Fibroblast of pulmonary artery (primary cell): ENCODE measurements at places on chromosomes 13 and 19.
A peak's percentile ranks its signal among the peaks of the same experiment; 100 is the strongest.

- DNase-seq, result no peak
Measured at GRCh38 chr13:101111894-101112293, 304.4 kb downstream of the NALCN start.

DNA sequence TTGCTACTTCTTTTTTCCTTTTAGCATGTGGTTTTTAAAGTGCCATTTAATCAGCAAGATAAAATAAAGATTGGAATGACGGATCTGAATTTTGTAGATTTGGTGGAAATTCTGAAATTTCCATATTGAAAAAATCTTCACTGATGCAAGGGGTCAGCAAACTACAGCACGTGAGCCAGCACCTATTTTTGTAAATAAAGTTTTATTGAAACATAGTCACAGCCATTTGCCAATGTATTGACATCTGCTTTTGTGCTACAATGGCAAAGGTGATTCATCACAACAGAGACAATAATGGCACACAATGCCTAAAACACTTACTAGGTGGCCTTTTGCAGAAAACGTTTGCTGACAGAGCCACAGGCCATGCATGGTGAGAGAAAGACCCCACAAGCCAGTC is 226.4 kb downstream of the ABCC4 start:
- DNase-seq, result no peak

DNA sequence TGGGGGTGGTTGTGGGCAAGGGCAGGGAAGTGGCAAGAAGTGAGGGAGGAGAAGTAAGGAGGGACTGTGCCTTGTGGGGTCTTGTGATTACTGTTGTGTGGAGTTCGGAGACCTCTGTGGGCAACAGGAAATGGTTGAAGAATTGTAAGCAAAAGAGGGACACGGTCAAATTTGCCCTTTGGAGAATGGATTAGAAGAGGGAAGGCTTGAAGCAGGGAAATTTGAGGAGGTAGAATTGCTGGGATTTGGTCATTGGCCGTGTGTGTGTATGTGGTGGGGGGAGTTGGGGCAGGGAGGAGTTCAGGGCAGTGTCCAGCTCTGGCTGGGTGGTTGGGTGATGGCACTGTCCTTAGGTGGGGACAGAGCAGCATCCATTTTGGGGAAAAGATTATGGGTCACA is 3.6 kb downstream of the WASF3 start:
- DNase-seq, result no peak

GRCh38 chr19:33125929-33126388 is 6.0 kb upstream of the WDR88 start:
- DNase-seq, result peak; percentile 78

DNA sequence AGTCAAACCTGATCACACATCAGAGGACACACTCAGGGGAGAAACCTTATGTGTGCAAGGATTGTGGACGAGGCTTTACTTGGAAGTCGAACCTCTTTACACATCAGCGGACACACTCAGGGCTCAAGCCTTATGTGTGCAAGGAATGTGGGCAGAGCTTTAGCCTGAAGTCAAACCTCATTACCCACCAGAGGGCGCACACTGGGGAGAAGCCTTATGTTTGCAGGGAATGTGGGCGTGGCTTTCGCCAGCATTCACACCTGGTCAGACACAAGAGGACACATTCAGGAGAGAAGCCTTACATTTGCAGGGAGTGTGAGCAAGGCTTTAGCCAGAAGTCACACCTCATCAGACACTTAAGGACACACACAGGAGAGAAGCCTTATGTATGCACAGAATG is 8.2 kb upstream of the ZNF527 start:
- peak; percentile 10 for DNase-seq

- DNase-seq, result peak; percentile 68
Measured at GRCh38 chr13:47168066-47168465, 271.2 kb upstream of the HTR2A start.

DNA sequence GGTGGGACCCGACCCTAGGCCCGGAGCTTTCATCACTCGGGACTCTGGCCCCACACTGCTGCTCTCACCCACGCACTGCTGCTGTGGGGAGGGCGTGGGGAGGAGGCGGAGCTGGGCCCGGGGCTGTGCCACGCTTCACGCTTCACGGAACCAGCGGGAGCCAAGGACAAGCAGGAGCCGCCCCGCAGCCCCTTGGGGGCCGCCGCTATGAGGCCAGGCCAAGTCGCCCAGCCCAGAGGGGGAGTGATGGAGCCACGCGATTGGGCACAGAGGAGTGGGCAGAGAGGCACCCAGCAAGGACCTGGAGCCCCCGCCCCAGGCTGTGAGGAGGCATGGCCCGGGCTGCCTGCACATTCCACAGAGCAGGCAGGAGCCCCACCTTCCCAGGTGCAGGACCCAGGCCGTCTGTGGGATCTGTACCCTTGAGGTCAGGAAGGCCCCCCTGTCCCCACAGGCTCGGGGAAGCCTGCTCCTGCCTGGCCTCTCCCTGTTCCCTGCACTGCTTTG is 10.2 kb upstream of the SUPT20H start:
- DNase-seq, result no peak

GRCh38 chr19:3783660-3784584 is 2.3 kb downstream of the MATK start:
- no peak for DNase-seq

- peak; percentile 60 for DNase-seq
Measured at GRCh38 chr19:49331616-49332055, 3.6 kb upstream of the CD37 start.

- no peak for DNase-seq
Measured at GRCh38 chr19:10021863-10022262, 8.6 kb downstream of the RDH8 start.

DNA sequence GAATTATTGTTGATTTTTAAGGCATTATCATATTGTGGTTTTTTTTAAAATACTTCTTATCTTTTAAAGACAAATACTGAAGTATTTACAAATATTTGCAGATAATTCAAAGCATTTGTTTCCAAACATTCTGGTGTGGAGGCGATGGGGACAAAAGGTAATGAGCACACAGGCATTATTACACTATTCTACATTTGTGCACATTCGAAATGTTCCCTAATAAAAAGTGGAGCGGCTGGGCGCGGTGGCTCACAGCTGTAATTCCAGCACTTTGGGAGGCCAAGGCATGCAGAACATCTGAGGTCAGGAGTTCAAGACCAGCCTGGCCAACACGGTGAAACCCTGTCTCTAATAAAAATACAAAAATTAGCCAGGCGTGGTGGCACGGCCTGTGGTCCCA is 133.4 kb downstream of the FOXO1 start:
- no peak for DNase-seq
